ENCODE measurements at places on chromosomes 16 and 17. TPM values are rescaled to one million over a fixed set of nuclear protein-coding genes. Genes with fewer than 3 reads are reported as not detected.

DNA sequence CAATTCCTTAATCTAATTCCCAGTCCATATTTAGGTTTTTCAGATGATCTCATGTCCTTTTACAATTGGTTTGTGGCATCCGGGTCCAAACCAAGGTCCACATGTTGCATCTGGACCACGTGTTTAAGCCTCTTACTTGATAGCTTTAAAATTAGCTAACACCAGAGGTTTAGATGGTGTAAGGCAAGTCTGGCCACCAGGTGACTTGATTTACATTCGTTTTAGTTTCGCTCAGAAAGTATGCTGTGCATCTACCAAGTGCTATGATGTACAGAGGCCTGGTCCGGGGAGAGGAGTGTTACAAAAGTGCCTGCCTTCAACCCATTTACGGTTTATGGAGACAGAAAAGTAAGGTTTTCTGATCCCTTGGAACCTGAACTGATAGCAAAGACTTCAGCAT, 878 bp upstream of the DNAJA2 start:
- peak; percentile 77 for DNase-seq
- peak overlapping the region; percentile 94 for H3K4me3 ChIP-seq
- H3K36me3 ChIP-seq: peaks cover 27% of the 10 kb centered on the region
- H3K27ac ChIP-seq: peak overlapping the region; percentile 98
- H3K4me1 ChIP-seq: peaks cover 41% of the 10 kb centered on the region
- no peaks in the 10 kb centered on the region for H3K27me3 ChIP-seq

DNA sequence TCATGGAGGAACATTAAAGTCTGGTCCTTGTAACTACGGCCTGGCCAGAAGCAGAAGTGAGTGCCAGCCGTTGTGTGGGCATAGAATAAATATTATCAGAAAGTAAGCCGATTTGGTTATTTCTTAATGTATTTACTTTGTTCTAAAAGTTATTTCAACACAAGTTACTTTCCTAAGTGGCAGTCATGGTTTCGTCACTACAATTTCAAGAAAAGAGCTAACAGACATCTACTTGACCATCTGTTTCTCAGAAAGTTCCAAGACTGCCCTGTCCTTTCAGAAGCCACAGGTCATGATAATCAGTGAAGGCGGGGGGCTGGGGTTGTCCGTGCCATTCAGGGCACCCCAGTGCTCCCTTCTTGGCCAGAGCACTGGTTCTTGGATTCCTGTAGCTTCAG, 14.9 kb upstream of the FASN start:
- no peak for DNase-seq
- H3K4me1 ChIP-seq: peaks cover 6% of the 10 kb centered on the region
- H3K27ac ChIP-seq: no peak overlapping the region
- no peak overlapping the region for H3K4me3 ChIP-seq
- peaks cover 3% of the 10 kb centered on the region for H3K36me3 ChIP-seq
- no peaks in the 10 kb centered on the region for H3K27me3 ChIP-seq

GRCh38 chr17:31900877-31901276, 631 bp downstream of the UTP6 start:
- no peak overlapping the region for H3K4me3 ChIP-seq
- no peaks in the 10 kb centered on the region for H3K27me3 ChIP-seq
- no peak overlapping the region for H3K27ac ChIP-seq
- DNase-seq: no peak

SRL gene
- not detected for total RNA-seq

Data from activated CD4-positive, alpha-beta T cell treated with anti-CD3 and anti-CD28 coated beads, Interleukin-2, amount 10 ng/mL, durations not matched to agents 24 days and 14 days (primary cell).